ENCODE measurements at places on chromosomes 1 and 21.

- DNase-seq = no peak
Observed at GRCh38 chr21:39527664-39528381, 76.1 kb downstream of the SH3BGR start.

GRCh38 chr1:169414952-169415351 is 12.3 kb downstream of the CCDC181 start:
- no peak for DNase-seq

DNA sequence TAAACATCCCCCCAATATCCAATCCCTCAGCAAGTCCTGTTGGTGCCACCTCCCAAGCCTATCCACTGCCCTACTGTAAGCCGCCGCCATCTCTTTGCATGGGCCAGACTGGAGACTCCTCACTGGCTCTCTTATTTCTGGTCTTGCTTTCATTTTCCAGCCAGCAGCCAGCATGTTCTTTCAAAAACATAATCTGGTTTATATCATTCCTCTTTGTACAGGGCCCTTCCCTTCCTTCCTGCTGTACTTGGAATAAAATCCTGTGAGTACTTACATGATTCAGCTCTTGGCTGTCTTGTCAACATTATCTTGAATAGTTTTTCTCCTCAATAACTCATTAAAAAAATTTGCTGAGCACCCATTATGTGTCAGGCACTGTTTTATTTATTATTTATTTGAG is 28.2 kb downstream of the TLR5 start:
- DNase-seq = no peak

DNA sequence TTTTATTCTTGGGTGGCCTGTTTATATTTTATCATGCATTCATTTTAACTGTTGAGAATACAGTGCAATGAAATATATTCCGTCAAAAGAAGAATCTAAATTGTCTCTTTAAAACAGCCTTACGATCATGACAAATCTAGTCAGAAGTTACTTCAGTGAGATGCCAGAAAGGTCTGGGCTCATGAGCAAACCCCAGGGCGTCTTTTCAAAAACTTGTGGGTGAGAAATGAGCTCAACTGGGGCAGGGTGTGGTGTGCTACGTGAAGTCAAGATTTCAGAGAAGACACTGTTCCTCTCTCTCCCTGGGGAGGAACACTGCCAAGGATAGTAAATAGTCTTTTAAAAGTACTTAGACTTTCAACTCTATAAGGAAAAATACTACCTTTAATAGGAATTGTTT is 13.4 kb upstream of the UAP1 start:
- no peak for DNase-seq

- no peak for DNase-seq
Observed at GRCh38 chr1:76121850-76122249, 47.3 kb downstream of the ST6GALNAC3 start.

DNA sequence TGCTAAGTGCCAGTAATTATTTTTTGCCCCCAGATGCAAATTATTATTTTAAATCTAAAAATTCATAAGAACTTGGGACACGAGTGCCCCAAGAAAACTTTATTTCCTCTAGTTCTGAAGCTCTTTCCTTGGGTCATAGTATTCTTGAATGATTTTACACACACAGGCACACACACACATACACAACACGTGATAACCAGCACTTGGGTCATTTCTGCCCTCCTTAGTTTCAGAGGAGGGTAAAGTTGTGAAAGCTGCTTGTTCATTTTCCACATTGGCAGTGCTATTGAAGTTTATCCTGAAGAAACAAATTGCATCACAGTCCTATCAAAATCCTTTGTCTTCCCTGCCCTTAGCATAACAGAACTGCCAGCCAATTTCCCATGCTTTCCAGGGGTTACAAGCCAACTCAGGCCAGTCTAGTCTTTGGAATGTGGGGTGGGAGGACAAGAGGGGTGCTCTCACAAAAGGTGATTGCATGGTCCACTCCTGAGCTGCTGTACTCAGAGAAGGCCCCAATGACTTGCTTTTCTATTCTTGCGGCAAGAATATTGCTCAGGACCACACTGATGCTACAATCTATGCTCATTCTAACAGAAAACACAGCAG is 98.5 kb upstream of the POGK start:
- no peak for DNase-seq

DNA sequence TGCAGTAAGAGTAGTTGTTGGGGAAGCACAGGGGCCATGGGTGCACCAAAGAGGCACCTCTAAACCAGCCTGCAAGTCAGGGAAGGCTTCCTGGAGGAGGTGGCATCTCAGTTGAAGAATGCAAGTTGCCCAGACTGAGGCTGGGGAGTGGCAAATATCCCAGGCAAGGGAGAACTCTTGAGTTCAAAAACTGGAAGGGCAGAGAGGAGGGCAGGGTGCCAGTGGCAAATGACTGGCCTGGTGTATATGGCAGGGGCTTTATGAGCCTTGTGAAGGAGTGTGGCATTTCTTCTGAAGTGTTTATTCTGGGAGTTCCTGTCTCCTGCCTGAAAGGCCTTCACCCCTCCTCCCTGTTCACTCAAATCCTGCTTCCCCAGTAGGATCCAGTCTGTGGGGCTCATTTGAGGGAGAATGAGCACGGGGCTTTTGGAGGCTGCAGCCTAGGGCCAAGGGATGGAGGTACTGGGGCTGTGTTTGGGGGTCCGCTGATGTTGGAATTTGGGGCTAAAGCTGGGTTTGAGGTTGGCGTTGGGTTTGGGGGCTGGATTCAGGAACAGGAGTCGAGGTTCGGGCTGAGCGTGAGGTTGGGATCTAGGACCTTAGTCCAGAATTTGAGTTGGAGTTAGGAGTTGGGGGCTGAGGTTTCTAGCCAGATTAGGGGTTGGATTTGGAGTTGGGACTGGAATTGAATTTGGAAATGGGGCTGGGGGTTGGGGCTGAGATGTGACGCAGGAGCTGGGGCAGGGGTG is at the start of gene TMEM125:
TMEM125 (plus strand) TSS at position 357 of the 749 bp plus-strand sequence. CDS start 2,740 bp downstream, outside the sequence.
- no peak for DNase-seq

- DNase-seq = no peak
Observed at GRCh38 chr1:13807209-13807608, 107.2 kb downstream of the PRDM2 start.

- DNase-seq = no peak
Observed at GRCh38 chr1:201554789-201555592, 16.1 kb downstream of the NAV1 start.

- DNase-seq = no peak
Observed at GRCh38 chr1:93324486-93325464, 20.9 kb upstream of the DR1 start.

GRCh38 chr1:62139410-62139809 is 55.2 kb upstream of the L1TD1 start:
- DNase-seq = no peak

DNA sequence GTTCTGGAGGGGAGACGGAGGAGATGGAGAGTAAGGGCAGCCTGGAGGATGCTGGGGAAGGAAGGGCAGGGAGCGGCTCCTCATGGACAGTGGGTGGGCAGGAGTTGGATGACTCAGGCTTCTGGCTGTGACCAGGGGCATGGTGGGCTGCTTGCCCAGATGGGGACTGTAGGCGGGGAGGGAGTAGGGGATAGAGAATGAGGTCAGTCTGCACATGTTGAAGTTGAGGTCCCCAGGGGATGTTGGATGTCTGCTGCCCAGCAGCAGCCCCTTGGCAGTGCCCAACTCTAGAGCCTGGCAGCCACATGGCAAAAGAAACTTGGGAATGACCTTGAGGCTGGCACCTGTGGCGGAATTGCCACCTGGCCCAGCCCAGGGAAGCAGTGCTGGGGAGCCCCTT is 6.4 kb downstream of the SELENON start:
- no peak for DNase-seq

- no peak for DNase-seq
Observed at GRCh38 chr1:67674260-67675011, 10.6 kb upstream of the GADD45A start.

DNA sequence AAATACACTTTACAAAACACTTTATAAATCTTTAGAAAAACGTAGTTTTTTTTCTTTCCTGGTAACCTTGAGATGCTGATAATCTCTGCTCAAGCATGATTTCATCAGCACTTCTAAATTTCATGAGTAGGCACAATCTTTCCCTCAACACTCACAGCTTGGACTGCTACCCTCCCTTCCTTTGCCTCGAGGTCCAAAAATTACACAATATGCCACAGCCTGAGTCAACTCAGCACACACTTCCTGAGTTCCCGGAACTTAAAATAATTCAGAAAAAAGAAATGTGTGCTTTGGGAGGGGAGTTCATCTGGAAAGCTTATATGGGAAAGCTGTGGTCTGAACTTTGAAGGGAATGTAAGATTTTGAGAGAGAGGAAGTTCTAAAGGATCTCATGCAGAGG is 5.9 kb downstream of the CLCA2 start:
- no peak for DNase-seq

- no peak for DNase-seq
Observed at GRCh38 chr1:21828506-21829210, 16.6 kb downstream of the LDLRAD2 start.

DNA sequence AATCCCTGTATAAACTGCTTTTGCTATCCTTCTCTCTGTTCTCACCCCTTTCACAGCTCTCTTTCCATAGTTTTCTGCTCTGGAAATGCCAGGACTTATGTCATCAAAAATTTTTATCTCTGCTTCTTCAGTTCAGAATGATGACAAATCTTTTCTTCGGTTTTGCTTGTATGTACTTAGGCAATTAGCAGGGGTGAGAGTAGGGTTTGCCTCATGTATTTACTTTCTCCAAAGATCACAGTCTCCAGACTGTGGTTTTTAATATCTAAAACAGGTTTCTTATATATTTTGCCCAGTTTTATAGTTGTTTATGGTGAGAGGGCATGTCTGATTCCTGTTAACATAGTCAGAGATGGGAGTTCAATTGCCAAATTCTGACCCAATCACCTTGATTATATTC is 235.4 kb upstream of the LYPLAL1 start:
- no peak for DNase-seq

GRCh38 chr1:94401206-94401605 is 17.0 kb upstream of the ABCD3 start:
- no peak for DNase-seq

GRCh38 chr1:172944931-172945330 is 105.8 kb downstream of the TNFSF18 start:
- DNase-seq = no peak

DNA sequence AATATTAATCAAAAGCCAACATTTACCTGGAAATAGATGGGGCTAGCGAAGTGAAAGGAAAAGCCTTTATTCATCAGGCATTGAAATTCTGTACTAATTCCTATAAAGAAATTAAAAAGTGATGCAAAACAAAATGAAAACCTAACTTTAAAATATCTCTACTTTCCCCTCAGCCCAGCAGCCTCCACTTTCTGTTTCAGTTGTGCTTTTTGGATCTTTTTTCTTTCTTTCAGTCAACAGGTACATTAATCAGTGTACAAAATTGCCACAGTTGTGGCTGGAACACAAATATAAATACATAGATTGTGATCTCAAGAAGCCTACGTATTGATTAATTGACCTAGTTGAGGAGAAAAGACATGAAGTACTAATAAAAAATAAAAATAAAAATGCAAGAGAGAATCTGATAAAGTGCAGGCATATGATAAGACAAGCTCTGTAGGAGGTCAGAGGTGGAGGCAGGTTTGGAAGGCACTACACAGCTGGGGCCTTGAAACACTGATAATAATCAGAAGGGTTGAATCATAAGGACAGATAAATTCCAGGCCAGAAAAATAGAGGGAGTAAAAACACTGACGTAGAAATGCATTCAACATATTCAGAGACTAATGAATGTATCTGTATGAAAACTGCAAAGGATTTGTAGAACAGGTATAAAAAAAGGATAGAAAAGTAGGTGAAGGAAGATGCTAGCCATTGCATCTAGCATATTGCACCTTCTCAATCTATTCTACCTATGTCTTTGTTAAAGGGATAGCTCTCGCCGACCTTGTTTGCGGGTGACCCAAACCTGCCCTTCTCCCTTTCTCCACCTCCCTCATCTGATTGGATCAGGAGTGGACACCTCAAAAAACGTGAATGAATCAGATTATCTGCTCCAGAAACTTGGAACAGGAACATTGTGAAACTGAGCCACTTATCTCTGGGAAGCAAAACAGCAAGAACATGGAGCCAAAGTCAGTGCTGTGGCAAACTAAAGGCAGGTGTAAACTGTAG is 607.8 kb upstream of the ADGRL2 start:
- DNase-seq = no peak

DNA sequence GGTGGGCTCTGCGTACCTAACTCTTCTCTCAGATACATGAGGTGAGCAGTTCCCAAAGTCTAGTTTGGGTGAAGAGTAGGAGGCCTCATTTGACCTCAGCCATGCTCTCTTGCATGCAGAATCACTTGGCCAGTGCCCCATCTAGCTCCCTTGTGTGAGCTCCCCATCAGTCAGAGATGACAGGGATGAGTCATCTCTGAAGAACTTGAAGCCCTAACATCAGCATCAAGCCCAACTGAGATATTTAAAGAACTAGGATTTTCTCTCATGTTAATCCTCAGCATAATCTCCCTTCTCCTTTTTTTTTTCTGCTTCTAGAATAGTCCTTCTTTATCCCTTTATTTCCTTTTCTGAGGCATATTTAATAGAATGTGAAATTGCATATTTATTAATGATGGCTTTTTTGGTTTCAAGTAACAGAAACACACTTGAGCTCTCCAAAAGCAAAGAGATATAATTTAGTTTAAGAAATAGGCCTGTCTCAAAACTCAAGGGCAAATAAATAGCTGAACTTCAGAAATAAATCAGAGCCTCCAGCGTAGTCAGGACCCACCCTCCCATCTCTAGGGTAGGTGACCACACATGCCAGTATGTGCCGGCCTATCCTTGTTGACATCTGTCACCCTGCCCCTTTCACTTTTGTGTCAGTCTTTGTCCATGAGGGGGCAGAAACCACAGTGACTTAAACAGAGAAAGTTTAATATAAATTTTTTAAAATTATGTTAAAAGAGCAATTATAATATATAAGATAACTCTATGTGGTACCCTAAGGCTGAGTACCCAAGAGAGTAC is 112.3 kb downstream of the TSEN15 start:
- no peak for DNase-seq

DNA sequence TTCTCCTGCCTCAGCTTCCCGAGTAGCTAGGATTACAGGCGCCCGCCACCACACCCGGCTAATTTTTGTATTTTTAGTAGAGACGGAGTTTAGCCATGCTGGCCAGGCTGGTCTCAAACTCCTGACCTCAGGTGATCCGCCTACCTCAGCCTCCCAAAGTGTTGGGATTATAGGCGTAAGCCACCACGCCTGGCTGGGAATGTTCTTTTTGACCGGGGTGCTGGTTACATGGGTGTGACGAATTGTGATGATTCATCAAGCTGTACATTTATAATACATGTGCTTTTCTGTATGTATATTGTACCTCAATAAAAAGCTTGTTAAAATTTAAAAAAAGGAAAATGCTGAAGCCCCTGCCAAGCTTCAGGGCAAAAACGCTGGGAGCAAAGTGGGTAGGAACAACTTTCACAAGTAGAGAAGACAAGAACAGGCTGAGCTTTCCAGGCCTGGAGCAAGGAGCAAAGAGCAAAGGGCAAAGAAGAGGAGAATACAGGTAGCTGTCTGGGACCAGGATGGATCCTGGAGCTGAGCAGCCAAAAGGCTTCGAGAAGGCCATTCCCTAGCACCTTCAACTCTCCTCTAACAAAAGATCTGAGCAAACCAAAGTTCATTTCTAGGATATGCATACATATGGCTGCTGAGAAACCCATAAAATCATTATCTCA is 20.5 kb upstream of the YRDC start:
- DNase-seq = no peak

Measured in cortex of kidney (tissue), 1 donor.